Activated T-cell treated with anti-CD3 and anti-CD28 coated beads for 48 hours (primary cell): ENCODE measurements at places on chromosomes 6 and 20.

- no peak for DNase-seq
Measured at GRCh38 chr6:72720464-72720863, 98.6 kb downstream of the KCNQ5 start.

DNA sequence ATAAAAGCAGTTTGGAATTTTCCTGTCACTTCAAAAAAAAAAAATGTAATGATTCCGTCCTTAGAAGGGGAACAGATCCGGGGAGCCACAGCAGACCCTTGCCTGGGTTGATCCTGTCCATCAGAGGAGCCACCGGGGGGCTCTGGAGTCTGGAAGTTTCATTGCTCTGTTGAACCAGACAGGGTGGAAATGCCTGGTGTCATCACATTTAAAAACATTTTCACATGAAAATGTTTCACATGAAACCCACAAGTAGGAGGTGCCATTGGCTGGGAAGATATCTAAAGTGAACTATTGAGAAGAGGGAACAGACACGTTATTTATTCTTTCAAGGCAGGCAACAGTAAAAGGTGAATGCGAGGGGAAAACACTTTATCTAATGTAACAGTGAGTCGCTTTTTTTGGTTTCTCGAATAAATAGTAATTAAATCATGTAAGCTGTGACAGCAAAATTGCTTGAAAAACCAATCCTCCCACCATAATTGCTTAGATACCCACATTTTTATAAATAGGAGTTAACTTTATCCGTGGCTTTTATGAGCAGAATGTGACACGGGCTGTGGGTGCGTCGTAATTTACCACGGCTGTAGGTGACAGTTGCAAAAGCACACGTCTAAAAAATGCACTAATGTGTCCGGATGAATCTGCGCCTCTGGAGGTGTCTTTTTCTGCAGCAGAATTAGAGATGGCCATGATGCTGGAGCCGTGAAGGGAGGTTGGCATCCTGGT is 323.4 kb downstream of the TAF4 start:
- DNase-seq: no peak

DNA sequence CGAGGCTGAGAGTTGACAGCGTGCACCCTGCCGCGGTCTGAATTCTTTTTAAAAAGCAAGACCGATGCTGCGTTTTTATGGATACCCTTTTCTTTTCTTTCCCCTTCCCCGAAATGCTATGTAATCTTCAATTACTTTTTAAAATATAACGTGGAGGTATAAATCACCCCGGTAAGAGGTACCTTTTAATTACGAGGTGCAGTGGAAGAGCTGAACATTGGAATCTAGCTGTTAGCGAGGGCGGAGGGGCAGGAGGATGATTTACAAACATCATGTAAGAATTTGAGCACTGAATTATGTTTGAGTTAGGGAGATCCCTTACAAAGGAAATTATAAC is 1.2 kb downstream of the EYA2 start:
- no peak for DNase-seq

- no peak for DNase-seq
Measured at GRCh38 chr20:45014671-45015415, 48.5 kb downstream of the STK4 start.

DNA sequence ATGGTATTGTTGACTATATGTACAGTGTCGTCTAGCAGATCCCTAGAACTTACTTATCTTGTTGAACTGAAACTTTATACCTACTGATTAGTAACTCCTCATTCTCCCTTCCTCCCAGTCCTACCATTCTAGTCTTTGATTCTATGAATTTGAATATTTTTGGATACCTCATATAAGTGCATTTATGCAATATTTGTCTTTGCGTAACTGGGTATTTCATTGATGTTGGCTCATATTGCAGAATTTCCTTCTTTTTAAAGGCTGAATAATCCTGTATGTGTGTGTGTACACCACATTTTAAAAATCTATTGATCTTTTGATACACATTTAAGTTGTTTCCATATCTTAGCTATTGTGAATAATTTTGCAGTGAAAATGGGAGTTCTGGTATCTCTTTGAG is 119.9 kb downstream of the SOX4 start:
- no peak for DNase-seq
